ENCODE measurements at places on chromosomes 1 and 21.

- no peak for DNase-seq
Observed at GRCh38 chr1:235918032-235918431, 51.3 kb upstream of the LYST start.

- no peak for DNase-seq
Observed at GRCh38 chr1:200888349-200888838, 6.3 kb upstream of the INAVA start.

DNA sequence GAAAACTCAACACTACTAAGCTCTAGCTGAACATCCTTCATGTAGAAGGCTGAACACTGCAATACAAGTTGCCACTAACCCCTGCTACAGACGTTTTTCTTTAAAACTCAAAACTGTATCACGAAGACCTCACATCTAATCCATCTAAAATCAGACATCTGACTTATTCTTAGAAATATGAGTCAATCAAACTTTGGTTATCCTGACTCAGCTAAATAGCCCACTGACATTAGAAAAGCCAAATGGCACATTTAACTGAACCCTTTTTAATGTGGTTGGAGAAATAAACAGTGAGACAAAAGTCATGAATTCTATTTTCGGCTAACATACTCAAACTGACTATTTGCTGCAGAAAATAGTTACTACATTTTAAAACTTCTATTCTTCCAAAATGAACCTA lies 35.6 kb downstream of the WLS start:
- DNase-seq = no peak

- DNase-seq = no peak
Observed at GRCh38 chr1:26696654-26697430, 1.0 kb downstream of the ARID1A start.

- peak; percentile 84 for DNase-seq
Observed at GRCh38 chr1:178938959-178939317, 68.1 kb upstream of the ANGPTL1 start.

DNA sequence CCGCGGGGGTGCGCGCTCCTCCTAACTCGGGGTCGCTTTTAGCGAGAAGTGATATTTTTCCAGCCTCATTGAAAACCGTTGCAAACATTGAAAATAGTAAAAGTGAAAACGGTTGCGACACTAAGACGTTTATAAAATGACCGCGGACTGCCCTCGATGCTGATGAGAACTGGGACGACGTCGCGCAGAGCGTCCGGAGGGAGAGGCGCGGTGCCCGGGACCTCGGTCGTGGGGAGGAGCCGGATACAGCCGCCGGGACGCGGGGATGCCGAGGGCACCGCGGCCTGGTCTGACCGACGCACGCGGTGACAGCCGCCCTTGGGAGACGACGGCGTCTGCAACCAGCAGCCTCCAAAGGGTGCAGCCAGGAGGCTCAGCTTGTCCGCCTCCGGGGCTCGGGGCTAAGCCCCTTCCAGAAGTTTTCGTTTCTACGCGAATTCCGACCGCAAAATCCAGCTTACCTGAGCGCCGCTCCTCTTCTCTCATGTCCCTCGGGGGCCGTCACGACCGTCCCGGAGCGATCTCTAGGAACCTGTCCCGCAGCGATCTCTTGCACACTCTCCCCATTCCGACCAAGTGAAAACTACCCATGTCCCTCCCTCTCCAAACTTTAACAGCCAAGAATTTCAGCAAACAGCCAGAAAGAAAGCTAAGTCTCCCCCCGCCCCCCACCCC lies 144.4 kb upstream of the ETS2 start:
- DNase-seq = peak; percentile 22

GRCh38 chr1:39919545-39919944 lies 17.8 kb upstream of the MYCL start:
- DNase-seq = peak; percentile 48

DNA sequence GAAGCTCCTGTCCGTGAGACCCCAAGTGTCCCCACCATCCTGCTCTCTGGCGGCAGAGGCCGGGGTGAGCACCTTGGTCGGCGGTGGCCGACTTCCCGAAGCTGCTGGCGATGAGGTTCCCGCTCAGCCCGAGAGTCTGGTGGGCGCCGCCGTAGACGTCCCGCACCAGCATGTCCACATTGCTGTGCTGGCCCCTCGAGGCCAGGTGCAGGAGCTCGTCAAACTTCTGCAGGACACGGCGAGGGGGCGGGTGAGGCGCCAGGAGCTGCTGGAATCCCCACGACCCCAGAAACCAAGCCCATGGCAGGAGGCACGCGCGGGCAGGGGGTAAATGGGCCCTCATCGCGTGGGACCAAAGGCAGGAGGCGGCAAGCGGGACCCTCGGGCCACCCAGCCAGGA lies 6.7 kb downstream of the PANK4 start:
- DNase-seq = no peak

GRCh38 chr1:5976726-5977493 lies 15.3 kb downstream of the NPHP4 start:
- no peak for DNase-seq

- no peak for DNase-seq
Observed at GRCh38 chr1:200029822-200030152, 2.3 kb downstream of the NR5A2 start.

GRCh38 chr1:235161685-235162327 lies 756 bp upstream of the RBM34 start:
- DNase-seq = no peak

DNA sequence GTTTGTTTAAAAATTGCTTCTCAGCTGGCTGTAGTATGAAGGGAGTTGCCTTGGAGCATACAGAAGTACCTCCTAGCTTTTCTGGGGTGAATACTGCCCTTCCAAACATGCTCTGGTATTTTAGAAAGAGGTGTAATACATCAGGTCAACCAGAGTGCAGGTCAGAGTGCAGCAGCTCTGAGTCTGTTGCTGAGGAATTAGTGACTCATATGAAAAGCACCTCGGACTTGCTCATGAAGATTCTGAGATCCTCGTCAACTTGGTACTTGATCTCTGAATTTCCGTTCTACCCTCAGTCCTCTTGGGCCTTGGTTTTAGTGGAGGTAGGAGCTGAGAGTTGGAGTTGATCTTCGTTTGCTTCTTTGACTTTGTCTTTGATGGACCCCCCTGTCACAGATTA lies 67.3 kb downstream of the NOS1AP start:
- peak; percentile 83 for DNase-seq

- DNase-seq = peak; percentile 5
Observed at GRCh38 chr1:31523012-31523411, 53.3 kb upstream of the TINAGL1 start.

DNA sequence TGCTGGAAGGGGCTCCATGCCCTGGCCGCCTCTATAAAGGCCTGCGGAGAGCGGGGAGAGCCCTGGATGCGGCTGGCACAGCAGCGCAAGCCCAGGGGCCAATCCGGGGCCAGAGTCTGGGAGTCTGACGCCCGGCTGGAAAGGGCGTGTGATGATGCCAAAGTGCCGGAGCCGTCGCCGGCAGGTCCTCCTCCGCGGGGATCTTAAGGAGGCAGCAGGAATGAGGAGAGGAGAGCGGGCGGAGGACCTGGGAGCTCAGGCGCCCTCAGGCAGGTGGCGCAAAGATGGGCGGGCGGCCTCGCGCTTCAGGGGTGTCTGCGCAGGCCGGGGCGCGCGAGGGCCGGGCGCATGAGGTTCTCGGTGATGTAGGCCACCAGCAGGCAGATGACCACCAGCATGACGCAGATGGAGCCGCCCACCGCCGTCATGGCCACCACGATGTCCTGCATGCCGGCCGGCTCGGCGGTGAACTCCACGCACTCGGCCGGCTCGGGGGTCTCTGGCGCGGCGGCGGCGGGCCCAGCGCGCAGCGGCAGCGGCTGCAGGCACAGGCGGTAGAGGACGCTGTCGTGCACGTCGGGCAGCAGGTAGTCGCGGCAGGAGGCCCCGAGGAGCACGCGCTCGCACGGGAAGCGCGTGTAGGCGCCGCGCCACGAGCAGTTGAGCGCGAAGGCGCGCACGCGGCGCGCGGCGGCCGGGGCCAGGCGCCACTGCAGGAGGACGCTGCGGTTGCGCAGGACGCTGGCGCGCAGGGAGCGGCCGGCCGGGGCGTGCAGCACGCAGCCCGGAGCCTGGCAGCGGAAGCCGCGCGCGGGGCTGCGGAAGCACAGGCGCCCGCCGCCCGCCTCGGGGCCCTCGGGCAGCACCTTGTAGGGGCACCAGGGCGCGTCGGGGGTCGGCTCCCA lies 653 bp downstream of the FNDC10 start:
- peak; percentile 32 for DNase-seq

GRCh38 chr1:15676688-15677661 lies 7.1 kb upstream of the PLEKHM2 start:
- no peak for DNase-seq

GRCh38 chr1:53145051-53145600 lies 2.7 kb upstream of the SLC1A7 start:
- no peak for DNase-seq

- DNase-seq = no peak
Observed at GRCh38 chr1:82073659-82074058, 272.9 kb downstream of the ADGRL2 start.

DNA sequence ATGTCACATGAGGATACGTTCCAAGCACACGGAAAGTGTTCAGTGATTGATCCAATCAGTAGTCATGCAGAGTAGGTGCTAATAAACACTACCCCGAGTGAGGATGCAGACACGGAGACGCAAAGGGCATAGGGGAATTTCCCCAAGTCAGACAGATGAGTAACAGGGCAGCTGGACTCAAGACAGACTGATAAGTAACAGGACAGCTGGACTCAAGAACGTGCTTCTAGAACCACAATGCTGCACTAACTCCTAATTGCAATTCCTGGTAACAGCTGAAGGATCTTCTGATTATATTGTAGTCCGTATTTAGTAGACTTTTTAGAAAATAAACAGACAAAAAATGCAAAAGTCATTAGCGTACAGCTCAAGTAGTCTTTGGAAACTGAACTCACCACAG lies 1.9 kb upstream of the OR2T10 start:
- no peak for DNase-seq

DNA sequence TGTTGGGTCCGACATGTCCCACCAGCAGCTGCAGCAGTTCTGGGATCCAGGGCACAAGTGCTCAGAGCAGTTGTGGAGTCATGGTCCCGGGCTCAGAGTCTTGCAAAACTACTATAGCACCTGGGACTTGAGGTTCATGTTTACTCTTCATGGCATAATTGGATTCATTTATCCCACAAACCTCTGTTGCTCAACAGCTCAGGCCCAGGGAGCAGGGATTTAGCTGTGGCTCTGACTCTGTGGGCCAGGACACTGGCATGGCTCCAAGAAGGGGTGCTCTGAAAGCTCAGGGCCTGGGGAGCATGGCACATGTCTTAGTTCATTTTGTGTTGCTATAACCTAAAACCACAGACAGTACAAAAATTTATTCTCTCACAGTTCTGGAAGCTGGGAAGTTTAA lies 626.7 kb upstream of the ADGRL2 start:
- peak; percentile 24 for DNase-seq

DNA sequence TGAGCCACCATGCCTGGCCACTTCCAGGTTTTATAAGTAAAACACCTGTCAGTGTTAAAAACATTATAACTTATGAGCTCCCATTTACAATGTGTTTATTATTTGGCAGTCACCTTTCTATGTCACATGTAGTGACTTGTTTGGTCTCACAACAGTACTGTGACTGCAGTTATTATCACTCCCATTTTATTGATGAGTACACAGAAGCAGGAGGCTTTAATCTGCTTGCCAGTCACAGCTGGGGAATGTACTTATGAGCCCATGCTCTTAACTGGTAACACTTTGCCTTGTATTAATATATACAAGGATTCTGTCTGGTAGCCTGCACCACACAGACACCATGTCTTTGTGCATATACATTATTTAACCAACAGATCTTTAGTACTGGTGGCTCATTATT lies 31.1 kb upstream of the BACH1 start:
- no peak for DNase-seq

GRCh38 chr1:39675220-39675619 lies 3.3 kb upstream of the NT5C1A start:
- no peak for DNase-seq

DNA sequence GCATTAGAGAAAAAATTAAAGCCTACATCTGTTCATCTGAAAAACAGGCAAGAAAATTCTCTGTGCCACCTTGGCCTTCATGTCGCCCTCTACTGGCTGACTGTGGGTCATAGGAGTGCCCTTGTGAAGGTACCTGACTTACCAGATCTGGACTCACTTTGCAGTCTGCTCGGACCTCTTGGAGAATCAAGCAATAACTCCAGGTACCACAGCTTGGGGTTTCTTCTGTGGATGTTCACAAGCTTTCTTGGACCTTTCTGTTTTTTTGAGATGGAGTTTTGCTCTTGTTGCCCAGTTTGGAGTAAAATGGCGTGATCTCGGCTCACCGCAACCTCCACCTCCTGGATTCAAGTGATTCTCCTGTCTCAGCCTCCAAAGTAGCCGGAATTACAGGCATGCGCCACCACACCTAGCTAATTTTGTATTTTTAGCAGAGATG lies 2.4 kb upstream of the PRAMEF18 start:
- no peak for DNase-seq

DNA sequence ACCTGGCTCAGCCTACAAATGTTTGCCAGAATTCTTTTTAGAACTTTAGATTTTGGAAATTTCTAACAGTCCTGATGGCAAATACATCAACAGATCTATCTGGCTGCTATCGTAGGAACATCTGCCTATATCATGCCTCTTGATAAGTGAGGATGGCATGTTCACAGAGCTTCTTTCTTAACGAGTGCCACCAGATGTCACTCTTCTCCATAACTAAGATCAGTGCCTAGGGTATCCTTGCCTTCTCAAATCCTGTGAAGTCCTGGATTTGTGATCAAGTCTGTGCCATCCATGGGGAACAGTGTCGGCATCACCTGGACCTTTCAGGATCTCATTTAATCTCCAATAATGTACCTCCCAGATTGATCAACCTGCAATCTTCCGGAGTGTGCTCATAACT lies 36.5 kb upstream of the CD5L start:
- peak; percentile 31 for DNase-seq

GRCh38 chr1:64765012-64765411 lies 20.1 kb downstream of the RAVER2 start:
- no peak for DNase-seq

- DNase-seq = no peak
Observed at GRCh38 chr1:213669512-213669911, 318.3 kb upstream of the PROX1 start.

- peak; percentile 27 for DNase-seq
Observed at GRCh38 chr1:62286786-62287224, 32.4 kb downstream of the KANK4 start.

DNA sequence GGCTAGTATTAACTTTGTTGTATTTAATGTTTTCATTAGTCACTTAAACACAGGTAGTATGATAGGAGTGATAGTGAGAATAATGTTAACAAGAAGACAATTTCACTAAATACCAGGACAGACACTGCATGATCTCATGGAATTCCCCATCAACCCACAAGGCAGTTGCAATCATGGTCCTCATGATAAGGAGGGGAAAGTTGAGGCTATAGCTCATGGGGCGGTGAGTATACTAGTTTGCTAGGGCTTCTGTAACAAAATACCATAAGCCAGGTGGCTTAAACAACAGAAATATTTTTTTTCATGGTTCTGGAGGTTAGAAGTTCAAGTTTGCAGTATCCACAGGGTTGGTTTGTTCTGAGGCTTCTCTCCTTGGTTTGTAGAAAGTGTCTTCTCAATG lies 115.8 kb downstream of the DSCAM start:
- DNase-seq = no peak

GRCh38 chr1:54442185-54442584 lies 36.0 kb upstream of the SSBP3 start:
- DNase-seq = no peak

- no peak for DNase-seq
Observed at GRCh38 chr1:95304803-95305202, 70.8 kb downstream of the RWDD3 start.

Measured in fibroblast of skin of right biceps (primary cell).